EH (cell line): ENCODE measurements at places on chromosomes 4 and X.
A peak's percentile ranks its signal among the peaks of the same experiment; 100 is the strongest.

- peak; percentile 15 for DNase-seq
These were observed 7.6 kb downstream of the CLCN5 start for GRCh38 chrX:49930039-49930438.

GRCh38 chr4:140777386-140777785 is 21.2 kb upstream of the TBC1D9 start:
- no peak for DNase-seq

DNA sequence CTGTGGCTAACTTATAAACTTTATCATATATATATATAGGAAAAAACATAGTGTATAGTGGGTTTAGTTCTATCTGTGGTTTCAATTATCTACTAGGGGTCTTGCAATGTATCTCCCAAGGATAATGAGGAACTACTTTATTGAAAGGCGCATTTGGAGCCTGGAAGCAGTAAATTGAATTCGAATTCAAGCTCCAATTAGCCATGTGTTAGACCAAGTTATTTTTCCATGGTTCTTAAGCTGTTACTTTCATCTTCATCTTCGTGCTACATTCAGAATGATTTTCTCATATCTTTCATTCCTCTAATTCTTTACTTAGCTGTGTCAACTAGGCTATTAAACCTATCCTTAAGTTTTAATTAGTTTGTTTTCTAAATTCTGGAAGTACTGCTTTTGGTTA is 27.2 kb upstream of the MANBA start:
- DNase-seq, result no peak

DNA sequence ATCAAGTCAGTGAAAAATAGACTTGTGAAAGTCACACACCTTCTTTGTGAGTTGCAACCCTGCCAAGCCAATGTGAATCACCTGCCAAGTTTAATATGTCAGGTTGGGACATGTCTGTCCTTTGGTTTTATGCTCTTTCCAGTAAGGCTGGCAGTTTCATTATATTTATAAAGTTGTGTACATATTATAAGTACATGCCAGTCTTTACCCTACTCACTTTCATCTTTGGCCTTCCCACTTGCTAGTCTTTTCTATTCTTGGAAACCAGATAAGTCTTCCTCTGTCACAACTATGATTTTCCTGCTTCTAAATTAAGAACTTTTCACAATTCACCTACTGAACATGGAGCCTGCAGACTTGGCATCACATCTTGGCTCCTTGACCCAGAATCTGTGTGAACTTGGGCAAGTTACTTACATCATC is 680.7 kb upstream of the BOD1L1 start:
- no peak for DNase-seq

DNA sequence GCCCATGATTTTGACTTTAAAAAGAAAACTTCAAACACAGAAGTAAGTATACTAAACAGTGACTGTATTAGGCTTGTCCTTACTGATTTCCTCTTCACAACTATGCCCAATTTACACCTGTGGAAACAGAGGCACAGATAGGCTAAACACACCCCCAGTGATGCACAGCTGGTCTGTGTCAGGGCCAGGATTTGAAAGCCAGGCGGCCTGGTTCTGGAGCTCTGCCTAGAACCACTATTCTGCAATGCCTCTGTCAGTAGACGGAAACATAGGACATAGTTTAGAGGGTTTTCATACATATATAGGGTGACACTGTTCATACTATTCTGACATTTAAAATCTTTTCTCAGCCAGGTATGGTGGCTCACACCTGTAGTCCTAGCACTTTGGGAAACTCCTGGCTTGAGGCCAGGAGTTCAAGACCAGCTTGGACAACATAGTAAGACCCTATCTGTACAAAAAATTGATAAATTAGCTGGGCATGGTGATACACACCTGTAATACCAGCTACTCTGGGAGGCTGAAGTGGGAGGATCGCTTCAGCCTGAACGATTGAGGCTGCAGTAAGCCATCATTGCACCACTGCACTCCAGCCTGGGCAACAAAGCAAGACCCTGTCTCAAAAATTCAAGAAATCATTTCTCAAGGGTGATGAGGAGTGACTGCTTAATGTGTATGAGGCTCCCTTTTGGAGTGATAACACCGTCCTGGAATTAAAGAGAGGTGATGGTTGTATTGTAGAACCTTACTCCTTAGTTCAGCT is 23.0 kb upstream of the CBR4 start:
- no peak for DNase-seq

DNA sequence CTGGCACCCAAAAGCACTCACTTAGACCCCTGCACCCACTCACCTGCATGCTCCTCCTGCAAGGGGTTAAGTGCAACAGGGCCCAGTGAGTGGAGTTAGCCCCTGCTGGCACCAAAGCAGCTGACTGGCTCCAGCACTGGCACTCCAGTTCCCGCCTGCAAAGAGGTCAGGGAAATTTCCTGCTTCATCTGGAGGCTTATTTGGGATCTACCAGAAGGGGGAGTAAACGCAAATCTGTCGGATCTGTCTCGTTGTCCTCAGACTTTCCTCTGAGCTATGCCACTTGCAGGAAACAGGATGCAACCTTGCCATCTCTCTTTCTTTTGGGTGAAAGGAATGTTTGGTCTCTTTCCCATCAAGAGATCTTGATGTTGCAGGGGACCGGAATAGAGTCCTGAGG is 435.6 kb downstream of the PCDH10 start:
- peak; percentile 2 for DNase-seq

GRCh38 chrX:51697397-51697796 is 12.9 kb upstream of the CENPVL1 start:
- DNase-seq, result no peak

- DNase-seq, result no peak
These were observed 50.2 kb downstream of the CPZ start for GRCh38 chr4:8642651-8643321.

- DNase-seq, result no peak
These were observed 24.5 kb upstream of the PAPSS1 start for GRCh38 chr4:107744532-107744931.

DNA sequence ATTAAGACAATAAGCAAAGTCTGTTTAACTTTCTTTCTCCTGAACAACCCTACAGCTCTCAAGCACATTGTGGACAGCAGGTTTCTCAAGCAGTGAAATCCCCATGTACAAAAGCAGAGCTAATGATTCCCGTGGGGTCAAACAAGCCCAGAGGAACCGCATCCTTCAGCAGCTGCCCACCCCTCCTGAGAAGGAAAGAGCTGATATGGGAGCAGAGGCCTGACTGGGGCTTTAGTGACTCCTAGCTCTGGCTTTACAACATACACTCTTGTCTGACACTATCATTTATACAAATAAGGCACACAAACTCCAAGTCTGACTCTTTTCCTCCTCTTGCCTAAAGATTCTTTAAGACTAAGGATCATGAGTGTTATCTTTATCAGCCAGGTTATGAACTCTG is 32.8 kb downstream of the HDAC8 start:
- DNase-seq, result no peak

DNA sequence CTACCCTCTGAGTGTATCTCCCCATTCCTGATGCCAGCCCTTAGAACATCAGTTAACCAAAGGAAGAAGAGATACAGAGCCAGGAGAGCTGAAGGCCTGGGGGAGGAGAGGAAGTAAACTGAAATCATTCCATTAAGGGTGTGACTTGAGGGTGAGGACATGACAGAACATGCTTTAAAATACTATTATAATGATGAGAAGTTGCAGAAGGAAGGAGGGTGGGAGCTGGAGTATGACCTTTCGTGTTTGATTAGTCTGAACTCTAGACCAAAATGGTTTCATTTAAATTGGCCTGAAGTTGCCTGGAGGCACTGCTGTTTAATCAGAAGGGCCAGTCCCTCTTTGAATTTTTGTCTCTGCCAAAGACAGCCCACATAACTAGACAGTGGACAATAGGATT is 11.4 kb downstream of the INTS6L start:
- DNase-seq, result peak; percentile 11

GRCh38 chrX:40465735-40466551 is 114.8 kb upstream of the ATP6AP2 start:
- DNase-seq, result no peak

- no peak for DNase-seq
These were observed 63.8 kb downstream of the PTPN13 start for GRCh38 chr4:86657910-86658309.

GRCh38 chr4:16082041-16082425 is 1.8 kb downstream of the PROM1 start:
- no peak for DNase-seq

DNA sequence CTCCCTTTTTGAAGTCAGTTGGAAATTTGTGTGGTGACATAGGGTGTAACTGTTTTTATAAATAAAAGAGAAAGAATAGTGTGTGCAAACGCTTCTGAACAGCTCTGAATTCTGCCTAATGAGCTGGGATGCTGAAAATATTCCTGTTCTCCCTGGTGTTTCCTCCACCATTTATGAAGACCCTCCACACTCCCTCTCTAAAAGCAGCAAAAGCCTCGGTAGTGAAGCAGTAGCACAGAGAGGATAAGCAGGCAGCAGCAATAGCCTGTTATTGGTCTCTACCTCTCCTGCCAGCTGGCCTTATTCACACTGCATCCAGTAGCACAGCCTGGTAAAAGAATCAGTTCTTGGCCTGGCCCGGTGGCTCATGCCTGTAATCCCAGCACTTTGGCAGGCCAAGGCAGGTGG is 406.1 kb downstream of the IQCM start:
- no peak for DNase-seq

DNA sequence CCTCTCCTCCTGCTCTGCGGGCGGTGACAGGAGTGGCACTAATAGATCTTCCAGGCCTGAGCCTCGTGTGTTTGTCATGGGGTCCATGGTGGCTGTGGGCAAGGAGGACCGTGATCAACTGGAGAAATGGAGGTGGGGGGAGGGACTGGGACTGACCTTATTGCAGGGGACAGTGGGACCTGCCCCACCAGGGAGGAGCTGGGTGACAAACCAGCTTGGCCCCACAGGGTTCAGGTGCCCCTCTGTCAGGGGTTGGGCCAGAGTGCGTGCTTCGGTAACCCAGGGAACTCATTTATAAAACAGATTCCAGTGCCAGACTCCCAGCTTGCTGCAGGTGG is 366.5 kb downstream of the BCOR start:
- DNase-seq, result no peak

- peak; percentile 73 for DNase-seq
These were observed 611.6 kb upstream of the GRIA3 start for GRCh38 chrX:122572461-122572860.

GRCh38 chr4:108166441-108167315 is 2.1 kb downstream of the LEF1 start:
- DNase-seq, result no peak

DNA sequence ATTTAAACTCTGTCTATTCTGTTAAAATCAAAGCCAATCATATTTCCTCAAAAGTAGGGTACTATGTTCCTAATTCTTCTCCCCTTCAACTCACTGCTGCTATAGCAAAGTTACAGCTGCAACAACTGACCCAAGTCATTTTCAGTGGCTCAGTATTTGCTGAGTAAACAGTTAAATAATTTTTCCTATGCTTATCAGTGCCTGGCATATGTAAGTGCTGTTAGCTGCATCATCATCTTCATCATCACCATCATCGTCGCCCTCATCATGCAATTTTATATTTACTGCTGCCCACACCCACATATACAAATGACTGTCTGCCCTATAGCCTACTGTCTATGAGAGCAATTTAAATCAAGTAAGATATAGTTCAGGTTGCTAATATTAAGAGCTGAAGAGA is 21.9 kb downstream of the COQ2 start:
- no peak for DNase-seq

DNA sequence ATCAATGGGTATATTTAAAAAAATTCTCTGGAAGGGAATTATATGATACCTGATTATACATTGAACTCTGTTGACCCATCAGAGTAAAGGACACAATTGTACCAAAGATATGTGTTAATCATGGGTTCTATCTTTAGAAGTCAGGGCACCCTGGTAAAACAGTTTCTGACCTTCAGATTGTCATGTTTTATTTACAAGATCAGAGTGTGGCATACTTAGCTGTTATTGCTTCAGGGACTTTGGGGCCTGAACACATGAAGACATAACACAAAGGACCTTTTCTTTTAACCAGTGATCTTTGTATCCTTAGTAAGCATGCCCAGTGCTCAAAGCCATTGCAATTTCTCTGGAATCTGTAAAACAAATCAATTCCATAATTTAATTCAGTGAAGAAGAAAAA is 204.8 kb upstream of the RPS6KA3 start:
- DNase-seq, result no peak

- DNase-seq, result no peak
These were observed at the start of gene TEX13D for GRCh38 chrX:124332481-124333424. TSS of gene TEX13D (plus strand) at chrX:124332660. CDS start at chrX:124332918, 258 bp downstream.

GRCh38 chrX:17656035-17656418 is 81.3 kb upstream of the SCML1 start:
- DNase-seq, result no peak

- DNase-seq, result peak; percentile 24
These were observed 112.2 kb upstream of the MAP3K15 start for GRCh38 chrX:19627533-19627932.

DNA sequence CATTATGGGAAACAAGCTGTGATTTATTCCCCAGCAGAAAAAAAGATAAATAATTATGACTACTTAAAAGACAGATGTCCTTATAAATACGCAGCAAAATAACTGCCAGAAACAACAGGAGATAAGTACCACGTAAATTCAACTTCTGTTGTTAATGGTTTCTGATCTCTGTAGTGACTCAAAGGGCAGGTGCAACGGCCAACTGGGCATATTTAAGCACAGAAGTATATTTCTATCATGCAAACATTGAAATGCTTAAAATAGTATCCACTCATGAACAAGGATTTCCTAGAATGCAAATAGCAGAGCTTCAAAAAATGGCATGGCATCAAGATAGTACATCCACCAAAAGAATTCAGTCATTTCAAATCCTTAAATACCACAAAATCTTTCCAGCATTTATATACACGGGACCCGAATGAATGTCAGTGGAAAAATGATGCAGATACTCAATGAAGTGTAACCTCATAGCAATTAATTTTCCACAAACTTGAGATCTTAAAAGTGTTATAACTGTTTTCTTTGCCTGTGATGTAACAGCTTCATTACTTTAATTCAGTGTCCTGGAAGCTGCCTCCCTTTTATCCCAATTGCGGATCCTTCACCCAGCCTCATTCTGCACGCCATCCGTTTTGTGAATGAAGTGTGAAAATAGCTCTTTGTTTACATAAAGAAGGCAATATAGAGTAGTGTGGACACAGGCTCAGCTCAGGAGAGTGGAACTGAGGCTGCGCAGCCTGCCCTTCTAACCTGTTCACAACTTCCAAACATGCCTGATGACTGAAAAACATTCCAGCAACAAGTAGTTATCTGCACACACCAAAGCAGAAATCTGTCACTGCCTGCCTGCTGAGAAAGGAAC is 10.2 kb downstream of the PDGFC start:
- DNase-seq, result peak; percentile 57

- no peak for DNase-seq
These were observed 439.1 kb downstream of the PACRGL start for GRCh38 chr4:21139327-21139726.

DNA sequence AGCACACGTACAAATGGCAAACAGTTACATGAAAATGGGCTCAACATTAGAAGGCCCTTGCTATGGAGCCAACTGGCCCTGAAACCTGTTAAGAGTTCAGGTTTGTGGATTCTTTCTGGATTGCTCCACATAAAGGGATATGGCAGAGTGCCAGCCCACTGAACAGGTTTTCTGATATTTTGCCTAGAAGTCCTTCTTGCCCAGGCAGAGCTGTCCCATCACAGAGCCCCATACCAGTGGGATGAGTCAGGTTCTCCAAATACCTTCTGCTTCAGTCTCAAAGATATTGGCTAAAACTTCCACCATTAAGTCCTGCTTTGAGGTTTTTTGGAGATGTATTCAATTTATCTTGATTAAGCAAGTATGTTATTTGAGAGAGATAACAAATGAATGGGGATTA is 146.8 kb upstream of the IL1RAPL2 start:
- peak; percentile 4 for DNase-seq

GRCh38 chr4:182212211-182212761 is 30.9 kb upstream of the TENM3 start:
- DNase-seq, result peak; percentile 67
